ENCODE measurements at places on chromosomes 5 and 9.

DNA sequence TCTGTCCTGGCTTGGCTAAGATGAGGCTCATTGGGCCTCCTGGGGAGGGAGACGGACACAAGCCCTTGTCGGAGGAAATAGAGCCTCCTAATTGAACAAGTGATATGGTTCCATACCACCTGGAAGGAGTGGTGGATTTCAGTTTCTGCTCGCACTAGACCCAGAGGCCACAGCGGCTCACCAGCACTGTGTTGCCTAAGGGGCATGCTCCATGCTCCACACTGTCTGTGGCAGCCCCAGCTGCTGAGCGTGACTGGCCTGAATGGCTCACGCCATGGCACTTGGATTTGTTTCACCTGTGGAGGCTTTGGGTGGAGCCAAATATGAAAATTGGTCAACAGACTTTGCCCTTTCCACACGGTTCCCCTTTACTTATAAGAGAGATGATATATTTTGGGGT lies 181.1 kb downstream of the HSPA4 start:
- no peak for DNase-seq

- DNase-seq = no peak
Observed at GRCh38 chr5:15791274-15791673, 291.3 kb downstream of the FBXL7 start.

DNA sequence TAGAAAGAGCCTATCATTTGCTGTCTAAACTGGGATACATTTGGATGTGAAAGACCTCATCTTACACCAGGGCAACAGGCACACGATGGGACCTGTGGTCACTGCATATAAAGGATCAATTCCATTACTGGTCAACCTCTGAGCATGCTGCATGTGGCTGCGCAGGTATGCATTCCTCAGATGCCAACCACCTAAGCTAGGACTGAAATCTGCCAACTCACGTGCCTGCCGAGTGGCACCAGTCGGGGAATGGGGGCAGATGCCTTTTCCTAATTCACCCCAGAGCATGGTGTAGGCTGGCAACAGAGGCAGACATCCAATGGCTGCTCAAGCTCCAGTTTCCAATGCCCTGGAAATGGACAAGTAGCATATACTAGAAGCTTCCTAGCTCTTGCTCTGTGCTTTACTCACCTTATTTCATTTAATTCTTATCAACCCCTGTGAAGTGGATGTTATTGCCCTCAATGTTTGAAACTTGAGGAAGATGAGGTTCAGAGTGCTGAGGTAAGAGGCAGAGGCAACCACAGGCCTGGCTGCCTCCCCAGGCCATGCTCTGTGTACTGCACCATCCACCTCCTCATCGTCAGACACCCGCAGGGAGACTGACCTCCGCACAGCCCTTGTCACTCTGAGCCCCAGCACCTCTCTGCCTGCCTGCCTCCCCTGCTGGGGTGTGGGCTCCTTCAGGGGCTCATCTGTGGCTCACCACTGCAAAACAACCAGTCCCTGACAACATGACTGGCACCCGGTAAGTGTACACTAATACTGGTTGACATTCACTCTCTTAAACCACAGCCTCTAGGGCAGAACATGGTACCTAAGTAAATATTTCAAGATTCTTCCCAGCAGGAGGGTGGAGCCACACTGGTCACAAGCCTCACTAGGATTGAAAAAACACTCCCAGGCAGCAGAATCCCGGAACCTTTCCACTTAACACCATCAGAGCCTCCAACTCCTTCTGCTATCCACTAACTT lies 228.5 kb downstream of the CRB2 start:
- DNase-seq = no peak

GRCh38 chr5:10667431-10668057 lies 93.5 kb downstream of the DAP start:
- DNase-seq = no peak

DNA sequence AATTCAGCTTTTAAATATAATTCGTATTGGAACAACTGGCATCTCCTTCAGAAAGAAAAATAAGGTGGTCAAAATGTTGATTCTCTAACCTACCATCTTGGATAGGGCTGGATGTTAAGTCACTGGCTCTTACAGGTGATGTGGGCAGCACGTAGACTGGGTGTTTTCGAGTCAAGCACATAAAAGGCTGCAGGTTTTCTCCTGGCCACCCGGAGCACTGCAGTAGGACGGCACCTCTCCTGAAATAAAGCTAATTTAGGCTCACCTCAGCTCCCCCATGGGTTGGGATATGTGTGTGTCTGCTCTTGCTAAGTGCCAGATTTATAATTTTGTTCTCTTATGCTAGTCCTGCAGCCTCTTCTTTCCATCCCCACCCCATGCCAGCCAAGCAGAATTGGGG lies 80.3 kb downstream of the IQGAP2 start:
- DNase-seq = no peak

DNA sequence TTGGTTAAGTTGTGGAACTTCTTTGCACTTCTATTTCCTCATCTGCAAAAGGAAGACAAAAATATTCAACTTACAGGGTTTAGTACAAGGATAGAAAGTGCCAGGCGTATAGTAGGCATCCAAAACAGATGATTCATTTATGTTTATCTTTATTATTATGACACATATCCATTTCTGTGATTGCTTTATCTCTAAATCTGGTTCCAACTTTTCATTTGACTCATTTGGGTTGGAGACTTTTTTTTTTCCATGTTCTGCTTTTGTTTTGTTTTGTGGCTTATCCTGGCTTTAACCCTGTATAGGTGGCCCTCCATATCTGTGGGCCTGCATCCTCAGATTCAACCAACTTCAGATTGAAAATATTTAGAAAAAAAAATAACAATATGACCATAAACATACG lies 186.7 kb upstream of the SLC24A2 start:
- DNase-seq = no peak

DNA sequence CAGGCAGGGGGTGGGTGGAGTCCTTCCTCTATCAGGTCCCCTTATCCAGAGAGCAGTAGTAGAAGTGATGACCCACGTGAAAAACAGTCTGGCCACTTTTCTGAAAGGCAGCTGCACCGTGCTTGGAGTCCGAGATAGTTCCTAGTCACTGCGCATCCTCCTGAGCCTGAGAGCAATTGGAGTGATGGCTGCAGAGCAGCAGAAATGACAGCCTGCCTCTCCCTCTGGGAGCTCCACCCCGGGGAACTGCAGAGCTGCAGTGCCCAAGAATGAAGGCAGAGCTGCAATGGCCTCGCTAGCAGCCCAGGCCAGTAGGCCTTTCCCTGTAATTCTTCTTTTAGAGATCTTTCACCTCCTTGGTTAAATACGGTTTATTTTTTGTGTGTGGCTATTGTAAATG lies 82.6 kb downstream of the CETN3 start:
- no peak for DNase-seq

GRCh38 chr5:171157775-171158174 lies 151.3 kb upstream of the TLX3 start:
- no peak for DNase-seq

- DNase-seq = no peak
Observed at GRCh38 chr9:114515528-114515927, 10.3 kb upstream of the WHRN start.

DNA sequence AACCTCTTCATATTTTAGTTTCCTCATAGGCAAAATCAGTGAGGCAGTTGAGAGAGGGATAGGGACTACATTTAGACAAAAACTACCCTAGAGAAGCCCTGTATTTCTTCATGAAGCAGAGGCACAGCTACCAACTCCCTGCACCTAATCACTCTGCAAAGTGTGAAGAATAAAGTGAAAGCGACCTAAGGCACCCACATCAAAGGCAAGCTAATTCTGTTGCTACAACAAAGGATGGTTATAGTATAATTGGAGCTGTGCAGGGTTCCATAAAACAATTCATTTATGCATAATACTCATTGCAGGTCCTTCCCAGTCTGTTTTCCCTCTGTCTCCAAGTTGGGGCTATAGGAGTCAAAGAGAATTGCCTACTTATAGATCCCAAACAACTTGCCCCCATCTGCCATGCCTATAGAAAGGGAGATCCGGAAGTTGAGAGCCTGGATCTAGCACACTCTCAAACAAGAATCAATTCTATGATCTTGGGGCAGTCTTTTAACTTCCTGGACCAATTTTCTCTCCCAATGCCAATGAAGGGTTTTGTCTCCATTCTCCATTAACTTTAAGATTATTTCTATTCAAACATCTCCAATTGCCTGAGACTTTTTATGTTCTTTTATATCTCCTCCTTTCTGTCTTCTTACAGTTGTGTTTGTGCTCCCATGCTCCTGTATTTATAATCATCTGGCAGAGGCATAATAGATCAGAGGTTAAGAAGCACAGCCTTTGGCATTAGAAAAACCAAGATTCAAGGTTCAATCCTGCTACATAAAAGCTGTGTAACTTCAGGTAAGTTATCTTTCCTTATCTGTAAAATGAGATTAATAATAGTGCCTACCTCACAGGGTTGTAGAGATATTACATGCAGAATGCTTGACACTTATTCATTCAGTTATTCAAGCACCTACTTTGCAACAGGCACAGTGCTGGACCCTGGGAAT lies 56.0 kb upstream of the PTGER4 start:
- no peak for DNase-seq

GRCh38 chr5:96218653-96219052 lies 214.4 kb downstream of the PCSK1 start:
- DNase-seq = no peak

- no peak for DNase-seq
Observed at GRCh38 chr9:109886617-109887016, 106.6 kb downstream of the PALM2AKAP2 start.

GRCh38 chr5:68644971-68645370 lies 429.4 kb downstream of the PIK3R1 start:
- DNase-seq = no peak

DNA sequence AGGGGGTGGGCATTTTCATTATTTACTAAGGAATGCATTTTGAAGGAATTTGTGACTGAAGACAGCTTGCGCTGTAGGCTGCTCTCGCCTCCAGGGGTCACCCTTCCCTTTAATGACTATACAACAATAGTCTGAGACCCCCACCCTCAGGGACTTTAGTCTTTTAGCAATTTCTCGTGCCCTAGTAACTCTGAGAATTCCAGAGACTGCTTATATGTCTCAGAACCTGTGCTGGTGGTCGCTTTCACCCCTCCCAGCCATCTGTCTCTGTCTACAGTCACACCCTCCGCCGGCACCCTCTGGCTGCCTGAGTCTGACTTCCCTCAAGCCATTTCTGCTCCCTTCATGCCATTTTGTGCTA lies 671.4 kb downstream of the NR2F1-AS1 start:
- no peak for DNase-seq

- DNase-seq = no peak
Observed at GRCh38 chr5:133668458-133668857, 56.1 kb upstream of the FSTL4 start.

DNA sequence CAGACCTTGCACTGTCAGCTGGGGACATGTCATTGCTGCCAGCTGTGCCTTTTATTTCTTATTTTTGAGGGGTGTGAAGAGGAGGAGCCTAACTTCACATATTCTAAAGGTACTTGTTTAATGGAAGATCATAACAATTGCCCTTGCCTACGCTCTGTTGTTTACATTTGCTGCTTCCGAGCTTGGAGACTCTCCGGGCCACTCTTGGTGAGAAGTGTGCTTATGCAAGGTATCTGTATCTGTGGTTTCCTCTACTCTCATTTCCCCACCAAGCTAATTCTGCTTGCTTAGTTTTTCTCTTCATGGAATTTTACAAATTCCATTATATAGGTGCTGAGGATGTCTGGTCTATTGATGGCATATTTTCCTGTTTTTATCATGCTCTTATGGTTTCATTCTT lies 105.3 kb downstream of the RASGRF2 start:
- no peak for DNase-seq

- no peak for DNase-seq
Observed at GRCh38 chr5:144219869-144220268, 49.2 kb downstream of the KCTD16 start.

DNA sequence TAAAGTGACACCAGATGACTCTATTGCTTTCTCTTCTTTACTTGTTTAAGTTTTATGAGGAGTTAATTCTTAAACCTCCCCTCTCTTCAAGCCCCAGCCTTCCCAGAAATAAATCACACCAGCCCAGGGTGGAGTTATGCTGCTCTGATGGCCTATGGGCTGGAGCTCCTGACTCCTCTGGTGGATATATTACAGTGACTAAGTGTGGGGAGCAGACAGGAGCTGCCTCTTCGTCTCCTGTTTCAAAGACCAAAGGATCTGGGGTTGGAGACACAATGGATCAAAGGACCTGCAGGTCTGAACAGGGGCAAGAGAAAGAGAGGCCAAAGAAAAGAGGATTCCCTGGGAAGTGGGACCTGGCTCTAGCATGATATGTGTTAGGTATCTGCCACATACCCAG lies 312.0 kb upstream of the MSX2 start:
- no peak for DNase-seq

DNA sequence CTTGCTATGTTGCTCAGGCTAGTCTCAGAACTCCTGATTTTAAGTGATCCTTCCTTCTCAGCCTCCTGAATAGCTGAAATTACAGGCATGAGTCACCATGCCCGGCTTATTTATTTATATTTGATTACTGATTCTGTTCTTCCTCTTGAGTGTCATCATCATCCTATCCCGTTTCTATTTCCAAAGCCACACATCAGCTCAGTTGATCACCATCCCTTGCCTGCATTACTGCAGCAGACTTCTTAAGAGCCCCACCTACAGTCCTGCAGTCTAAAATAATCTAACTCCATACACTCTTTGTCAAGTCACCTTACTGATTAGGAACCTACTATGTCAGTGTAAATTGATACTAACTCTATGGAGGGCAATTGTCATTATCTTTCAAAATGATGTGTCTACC lies 138.9 kb upstream of the RAI14 start:
- DNase-seq = no peak

GRCh38 chr5:14328144-14328543 lies 185.0 kb downstream of the TRIO start:
- no peak for DNase-seq

- DNase-seq = no peak
Observed at GRCh38 chr9:126915281-126915816, 767 bp downstream of the RALGPS1 start.

DNA sequence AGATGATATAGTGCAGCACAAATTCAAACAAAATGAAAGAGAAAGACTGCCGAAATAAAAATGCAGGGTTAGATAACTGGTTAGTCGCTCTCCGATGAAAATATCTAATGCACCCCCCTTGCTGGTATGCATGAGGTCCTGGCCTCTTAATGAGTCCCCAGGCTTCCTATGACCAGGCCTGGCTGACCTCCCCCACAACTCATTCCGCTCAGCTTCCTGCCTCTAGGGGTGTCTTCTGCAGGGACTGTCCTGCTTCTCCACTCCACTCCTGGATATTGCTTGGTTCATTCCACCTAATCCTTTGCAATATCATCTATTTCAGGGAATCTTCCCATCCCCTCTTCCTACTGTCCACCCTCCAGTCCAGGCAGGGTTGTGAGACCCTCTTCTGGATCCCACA lies 341.8 kb downstream of the ASTN2 start:
- no peak for DNase-seq

- DNase-seq = no peak
Observed at GRCh38 chr9:89083626-89084025, 92.4 kb downstream of the S1PR3 start.
